ENCODE measurements at places on chromosomes 4 and X.

- DNase-seq: no peak
Observed at GRCh38 chrX:112818114-112819007, 22.3 kb downstream of the AMOT start.

- DNase-seq: peak; percentile 13
Observed at GRCh38 chr4:148076964-148077363, 345.1 kb downstream of the ARHGAP10 start.

DNA sequence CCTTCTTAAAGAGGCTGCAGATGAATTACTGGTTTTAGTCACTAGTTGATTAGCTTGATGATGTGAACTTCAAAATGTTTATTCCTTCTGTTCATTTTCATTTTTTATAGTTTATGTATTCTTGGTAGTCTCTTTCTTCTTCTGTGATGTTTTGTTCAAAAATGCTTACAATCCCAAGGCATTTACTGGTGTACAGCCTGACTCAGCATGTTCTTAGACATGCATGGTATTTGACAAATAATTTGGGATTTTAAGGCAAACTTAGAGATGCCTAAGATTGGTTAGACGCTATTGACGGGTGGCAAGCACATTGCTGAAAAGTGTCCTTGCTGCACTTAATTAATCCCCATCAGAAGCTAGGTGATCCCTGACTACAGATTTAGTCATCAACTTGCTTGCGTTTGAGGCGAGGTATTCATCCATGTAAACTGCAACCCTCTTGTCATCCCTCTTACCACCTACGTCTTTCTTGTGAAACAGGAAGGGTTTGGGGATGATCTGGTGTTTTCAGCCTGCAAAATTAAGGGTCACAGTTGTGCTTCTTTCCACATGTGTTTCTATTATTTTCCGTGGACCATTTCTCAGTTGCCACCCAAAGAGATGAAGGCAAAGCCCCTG lies 331.8 kb downstream of the DKK2 start:
- DNase-seq: no peak

DNA sequence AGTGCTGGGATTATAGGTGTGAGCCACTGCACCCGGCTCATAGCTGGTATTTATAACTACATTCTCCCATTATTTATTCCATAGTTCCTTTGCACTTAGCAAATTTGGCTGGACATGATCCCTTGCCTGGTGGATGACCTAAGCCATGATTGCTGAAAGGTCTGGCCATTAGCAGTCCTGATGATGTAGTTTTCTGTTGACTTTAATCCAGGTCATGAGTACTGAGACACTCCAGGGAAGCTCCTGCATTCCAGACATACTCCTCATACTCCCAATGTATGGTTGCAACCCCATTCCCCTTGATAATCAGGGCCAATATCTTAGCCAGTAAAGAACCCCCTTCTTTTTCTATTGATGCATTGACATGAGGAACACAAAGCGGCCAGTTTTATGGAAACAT lies 24.4 kb upstream of the MGST2 start:
- DNase-seq: peak; percentile 60

DNA sequence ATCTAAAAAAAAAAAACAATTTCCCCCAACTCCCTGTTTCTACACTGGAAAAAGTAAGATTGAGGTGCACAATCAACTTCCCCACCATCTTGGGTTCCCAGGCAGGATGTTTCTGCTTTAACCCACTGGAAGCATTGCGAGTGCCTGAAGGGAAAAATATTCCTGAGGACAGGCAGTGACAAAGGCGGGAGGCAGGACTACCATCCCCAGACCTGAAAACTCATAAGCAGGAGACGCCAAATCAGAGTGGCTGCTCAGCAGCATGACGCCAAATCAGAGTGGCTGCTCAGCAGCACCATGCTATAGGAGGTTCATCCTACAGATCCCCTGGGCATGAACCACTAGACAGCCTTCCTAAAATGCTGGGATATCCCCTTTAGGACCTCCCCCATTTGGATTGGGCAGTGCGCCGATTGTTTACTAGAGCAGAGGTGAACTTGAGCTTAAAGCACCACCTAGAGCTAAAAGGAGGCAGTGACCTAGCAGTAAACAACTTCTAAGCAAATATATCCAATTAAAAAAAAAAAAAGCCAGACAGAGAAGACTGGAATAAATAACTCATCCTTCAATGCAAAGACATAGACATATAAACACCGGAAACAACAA lies 35.0 kb upstream of the GK start:
- peak; percentile 17 for DNase-seq

DNA sequence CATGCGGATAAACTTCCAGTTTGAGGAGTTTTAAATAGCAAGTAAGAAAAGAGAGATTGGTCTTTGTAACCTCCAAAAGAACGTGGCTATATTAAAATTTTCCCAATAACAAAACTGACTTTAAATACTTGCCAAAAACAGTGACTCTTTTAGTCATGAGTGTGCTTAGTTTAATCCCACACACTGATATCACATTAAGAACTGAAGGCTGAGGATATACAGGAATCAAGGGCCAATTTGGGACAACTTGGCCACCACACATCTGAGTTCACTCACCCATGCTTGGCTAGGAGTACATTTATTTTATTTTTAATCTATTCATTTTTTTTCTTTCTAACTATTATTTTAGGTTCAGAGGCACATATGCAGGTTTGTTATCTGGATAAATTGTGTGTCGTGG lies 110.2 kb downstream of the APBB2 start:
- DNase-seq: no peak
